B cell (primary cell): ENCODE measurements at places on chromosomes 2 and 18. TPM values are rescaled to one million over a fixed set of nuclear protein-coding genes. Genes with fewer than 3 reads are reported as not detected.

Gene PJVK
- polyA plus RNA-seq, result 2.3 and 2.6 TPM in 2 replicates

Gene ACOXL
- polyA plus RNA-seq, result 0.06 and 0.09 TPM in 2 replicates

GRCh38 chr18:50405582-50406271, 30.9 kb downstream of the SKA1 start:
- no peak for DNase-seq

DNA sequence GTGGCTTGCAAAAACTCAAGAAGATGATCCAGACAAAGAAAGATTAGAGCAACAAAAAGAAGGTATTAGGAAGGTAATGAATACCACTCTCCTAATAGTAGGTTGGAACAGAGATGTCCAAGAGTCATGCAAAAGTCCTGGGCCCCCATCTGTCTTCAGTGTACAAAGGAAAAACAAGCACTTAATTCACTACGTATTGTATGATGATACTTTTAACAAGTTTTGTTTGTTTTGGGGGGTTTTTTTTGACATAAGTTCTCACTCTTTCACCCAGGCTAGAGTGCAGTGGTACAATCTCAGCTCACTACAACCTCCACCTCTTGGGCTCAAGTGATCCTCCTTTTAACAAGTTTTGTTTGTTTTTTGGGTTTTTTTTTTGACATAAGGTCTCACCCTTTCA, 80.6 kb upstream of the RTN4 start:
- no peak for DNase-seq

DNA sequence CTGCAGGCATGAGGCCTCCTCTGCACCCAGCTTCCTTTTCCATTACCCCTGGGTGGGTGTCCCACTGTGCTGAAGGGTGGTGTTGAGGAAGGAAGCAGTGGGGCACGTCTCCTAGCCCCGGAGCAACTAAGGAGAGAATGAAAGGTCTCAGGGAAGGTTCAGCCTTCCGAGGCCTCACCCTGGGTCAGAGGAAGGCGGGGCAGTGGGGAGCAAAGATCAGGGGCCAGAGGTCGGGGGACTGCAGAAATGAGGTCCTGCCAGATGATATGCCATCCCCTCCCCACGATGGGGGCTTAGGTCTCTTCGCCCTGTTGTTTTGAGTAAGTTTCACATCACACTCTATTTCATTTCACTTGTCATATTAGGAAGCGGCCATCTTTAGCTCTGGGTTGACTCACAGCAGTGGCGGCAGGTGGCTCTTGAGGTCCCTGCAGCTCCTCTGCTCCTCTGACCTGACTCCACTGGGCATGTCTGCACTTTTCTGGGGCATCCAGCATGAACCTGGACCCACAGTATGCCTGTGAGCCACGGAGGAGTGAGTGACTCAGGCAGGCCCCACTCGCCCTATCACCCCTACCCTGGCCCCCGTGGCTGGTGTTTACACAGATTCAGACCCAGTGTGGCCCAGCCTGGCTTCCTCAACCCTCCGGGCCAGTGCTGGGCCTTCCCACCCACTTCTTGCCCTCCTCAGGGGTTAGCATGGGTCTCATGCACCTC, 153.7 kb upstream of the SMAD2 start:
- no peak for DNase-seq

DNA sequence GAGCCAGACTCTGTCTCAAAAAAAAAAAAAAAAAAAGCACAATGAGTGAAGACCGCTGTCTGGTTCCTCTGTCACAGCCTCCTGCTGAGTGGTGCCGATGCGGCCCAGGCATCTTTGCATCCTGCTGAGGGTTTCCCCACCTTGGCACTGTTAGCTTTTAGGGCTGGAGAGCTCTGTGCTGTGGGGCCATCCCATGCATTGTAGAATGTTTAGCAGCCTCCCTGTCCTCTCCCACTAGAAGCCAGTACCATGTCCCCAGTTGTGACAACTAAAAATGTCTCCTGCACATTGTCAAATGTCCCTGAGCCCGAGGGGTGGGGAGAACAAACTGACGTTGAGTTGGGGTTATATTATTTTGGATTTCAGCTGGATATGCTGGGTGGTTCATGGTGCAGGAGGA, 7.9 kb upstream of the COLEC11 start:
- no peak for DNase-seq

- DNase-seq, result no peak
Observed at GRCh38 chr2:237350597-237350996, 63.4 kb downstream of the COL6A3 start.

GRCh38 chr2:69837533-69837932, 8.1 kb downstream of the GMCL1 start:
- DNase-seq, result no peak

DNA sequence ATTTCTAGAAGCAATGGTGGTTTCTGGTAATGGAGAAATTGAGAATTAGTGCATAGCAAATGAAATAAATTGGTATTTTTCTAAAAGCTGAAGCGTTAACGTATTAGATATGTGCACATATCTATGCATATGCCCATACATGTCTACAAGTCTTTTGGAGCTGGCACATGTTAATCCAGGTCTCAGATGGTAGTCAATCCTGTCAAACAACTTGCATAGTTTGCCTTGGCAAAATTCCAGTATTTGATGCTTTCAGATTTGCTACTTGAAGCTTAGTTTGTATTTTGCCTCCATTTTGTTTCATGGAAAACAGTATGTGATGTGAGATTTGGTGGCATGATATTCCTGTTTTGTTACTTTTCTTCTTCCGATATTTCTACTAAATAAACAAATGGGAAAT, 304.6 kb downstream of the PARD3B start:
- no peak for DNase-seq
